ENCODE measurements at places on chromosomes 7 and 10.

DNA sequence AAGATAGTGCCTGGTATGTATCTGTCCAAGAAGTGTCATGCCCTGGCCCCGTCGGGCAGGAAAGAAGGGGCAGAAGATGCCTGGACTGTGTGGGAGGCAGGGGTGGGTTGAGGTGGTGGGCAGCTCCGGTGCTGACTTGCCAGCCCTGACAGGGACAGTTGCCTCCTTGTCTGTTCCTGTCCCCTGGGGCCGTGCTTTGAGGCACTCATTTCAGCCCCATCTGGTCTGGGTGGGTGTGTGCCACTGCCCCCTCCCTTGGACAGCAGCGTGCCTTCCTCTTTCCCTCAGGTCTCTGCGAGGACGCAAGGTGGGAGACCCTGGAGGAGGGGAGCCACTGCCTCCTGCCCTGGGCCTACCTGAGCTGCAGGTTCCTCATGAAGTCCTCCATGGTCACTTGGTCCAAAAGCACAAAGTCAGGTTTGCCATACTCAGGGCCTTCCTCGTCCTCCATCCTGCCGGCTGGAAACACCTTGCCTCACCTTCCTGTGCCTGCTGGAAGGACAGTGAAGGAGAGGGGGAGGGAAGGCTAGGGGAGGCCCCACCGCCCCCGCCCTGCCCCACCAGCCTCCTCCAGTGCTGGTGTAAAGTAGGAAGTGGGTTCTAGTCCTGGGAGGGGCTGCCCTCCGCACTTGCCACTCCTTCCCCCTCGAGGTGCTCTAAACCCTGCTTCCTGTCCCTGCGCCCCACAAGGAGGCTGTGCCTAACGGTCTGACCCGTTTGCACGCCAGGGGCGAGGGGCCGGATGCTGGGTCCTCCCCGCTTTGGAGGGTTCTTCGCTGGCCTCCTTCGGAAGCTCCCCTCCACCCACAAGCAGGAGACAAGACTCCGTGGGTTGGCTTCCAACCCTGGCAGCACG lies at the start of gene MYO1G:
TSS of gene MYO1G (minus strand) at position 505 of the 856 bp plus-strand sequence. CDS start at position 451, 54 bp downstream.
- no peak for ATAC-seq

- no peak for ATAC-seq
These were observed 13.2 kb upstream of the TRA2A start for GRCh38 chr7:23544913-23545354.

DNA sequence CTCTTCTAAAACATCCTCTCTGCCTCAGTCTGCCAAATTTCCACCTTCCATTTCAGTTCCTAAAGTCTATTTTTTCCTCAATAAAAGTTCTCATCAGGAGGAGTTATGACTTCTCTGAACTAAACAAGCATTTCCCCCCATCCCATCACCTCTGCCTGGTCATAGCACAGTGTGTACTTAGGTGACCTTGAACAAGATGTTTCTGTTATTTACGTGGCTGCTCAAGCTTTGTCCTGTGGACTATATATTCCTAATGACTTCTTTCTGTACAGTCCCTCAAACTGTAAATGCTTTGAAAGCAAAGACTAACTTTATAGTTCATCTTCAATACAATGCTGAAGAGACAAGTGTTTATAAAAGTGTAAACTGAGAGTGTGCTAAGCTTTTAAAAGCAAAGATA lies 166.9 kb downstream of the CPEB3 start:
- ATAC-seq, result no peak

DNA sequence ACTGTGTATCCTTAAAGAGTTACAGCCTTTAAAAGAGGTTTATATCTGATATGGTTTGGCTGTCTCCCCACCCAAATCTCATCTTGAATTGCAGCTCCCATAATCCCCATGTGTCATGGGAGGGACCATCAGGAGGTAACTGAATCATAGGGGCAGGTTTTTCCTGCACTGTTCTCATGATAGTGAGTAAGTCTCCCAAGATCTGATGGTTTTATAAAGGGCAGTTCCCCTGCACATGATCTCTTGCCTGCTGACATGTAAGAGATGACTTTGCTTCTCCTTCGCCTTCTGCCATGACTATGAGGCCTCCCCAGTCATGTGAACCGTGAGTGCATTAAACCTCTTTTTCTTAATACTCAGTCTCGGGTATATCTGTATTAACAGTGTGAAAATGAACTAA lies 9.7 kb downstream of the RTKN2 start:
- ATAC-seq, result no peak
